ENCODE measurements at places on chromosomes 2 and 18.

DNA sequence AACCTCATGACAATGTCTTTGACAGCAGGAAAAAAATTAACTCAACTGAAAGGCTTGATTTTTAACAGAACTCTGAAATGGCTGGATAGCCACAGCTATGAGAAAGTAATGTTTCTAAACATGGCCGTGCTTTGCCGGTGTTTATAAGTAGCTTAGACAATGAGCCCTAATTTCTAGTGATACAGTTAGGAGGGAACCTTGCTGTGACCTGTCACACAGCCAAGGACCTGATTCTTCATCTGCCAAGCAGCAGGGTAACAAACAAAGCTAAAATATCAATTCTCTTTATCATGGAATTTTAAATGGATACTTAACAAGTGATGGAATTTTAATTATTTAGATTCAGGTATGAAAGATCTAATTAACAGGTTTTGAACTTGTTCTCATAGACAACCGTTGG is 24.3 kb upstream of the DYNC2LI1 start:
- DNase-seq = no peak

- DNase-seq = no peak
Observed at GRCh38 chr2:8394569-8395359, 287.1 kb upstream of the ID2 start.

GRCh38 chr2:96530474-96531357 is 5.8 kb upstream of the ARID5A start:
- peak; percentile 52 for DNase-seq

DNA sequence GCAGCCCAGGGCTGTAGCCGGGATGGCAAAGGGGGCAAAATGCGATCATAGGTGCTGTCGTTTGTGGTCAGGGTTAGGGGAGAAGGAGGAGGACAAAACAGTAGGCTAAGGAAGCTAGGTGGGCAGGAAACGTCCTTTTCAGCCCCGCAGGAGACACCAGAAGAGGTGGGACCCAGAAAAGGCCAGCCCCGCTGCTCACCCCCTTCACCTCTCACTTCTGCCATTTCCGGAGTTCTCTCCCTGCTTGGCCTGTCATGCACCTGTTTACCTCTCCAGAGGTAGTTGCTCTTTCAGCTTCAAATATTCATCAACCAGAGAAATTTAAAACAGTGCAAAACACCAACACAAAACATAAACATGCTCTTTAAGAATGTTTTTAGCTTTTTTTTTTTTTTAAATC is 849 bp downstream of the AQP4 start:
- no peak for DNase-seq

DNA sequence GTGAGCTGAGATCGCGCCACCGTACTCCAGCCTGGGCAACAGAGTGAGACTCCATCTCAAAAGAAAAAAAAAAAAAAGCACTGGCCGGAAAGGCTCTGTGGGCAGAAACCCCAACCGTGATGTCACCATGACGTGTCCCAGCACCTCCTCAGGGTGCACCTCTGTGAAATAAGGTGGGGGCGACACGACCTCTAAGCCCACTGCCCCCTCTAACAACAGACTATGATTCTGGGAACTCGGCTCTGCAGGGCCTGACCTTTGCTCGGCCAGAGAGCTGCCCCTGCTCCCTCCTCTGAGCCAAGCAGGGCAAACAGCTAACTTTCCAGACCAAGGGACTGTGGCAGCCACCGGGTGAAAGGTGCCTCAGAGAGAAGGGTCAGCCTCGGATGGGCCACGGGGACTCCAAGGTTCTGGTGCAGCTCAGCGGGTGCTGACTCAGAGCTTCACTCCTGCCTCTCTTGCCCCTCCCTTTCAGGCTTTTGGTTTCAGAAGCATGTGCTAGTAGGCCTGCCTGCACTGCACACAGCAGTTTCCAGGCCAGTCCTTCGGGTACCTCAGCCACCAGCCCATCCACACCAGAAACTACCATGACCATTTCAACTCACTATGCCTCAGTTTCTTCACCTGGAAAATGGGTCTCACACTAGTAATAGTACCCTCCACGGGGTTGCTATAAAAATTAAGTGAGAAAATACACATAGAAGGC is 8.0 kb downstream of the TMBIM1 start:
- DNase-seq = peak; percentile 26

- DNase-seq = no peak
Observed at GRCh38 chr2:9002313-9002636, 1.2 kb downstream of the MBOAT2 start.

DNA sequence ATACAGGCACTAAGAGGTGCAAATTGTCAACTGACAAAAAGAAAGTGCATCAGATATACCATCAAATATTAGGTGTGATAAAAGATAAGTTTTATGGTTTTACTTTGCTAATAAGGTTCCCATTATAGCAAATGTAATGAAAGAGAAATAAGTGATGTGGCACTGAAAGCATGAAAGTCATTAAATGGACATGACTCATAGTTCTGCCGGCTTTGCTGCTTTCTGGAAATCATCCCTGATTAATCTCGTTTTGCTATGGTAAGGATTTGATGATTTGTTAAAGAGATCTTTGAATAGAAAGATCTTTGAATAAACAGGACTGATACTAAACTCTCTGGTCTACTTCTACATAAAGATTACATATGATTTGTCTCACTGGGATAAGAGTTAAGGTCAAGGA is 72.7 kb downstream of the CLIP4 start:
- DNase-seq = no peak

- no peak for DNase-seq
Observed at GRCh38 chr18:2036086-2036485, 535.2 kb downstream of the METTL4 start.

GRCh38 chr18:56326336-56327072 is 311.9 kb downstream of the TXNL1 start:
- DNase-seq = no peak

- DNase-seq = no peak
Observed at GRCh38 chr2:207155516-207156444, 10.0 kb downstream of the KLF7 start.

GRCh38 chr2:187372213-187372612 is 75.8 kb downstream of the CALCRL start:
- DNase-seq = no peak

GRCh38 chr2:99959261-99960014 is 183.0 kb downstream of the AFF3 start:
- peak; percentile 12 for DNase-seq
